ENCODE measurements at places on chromosomes 1 and 21.

DNA sequence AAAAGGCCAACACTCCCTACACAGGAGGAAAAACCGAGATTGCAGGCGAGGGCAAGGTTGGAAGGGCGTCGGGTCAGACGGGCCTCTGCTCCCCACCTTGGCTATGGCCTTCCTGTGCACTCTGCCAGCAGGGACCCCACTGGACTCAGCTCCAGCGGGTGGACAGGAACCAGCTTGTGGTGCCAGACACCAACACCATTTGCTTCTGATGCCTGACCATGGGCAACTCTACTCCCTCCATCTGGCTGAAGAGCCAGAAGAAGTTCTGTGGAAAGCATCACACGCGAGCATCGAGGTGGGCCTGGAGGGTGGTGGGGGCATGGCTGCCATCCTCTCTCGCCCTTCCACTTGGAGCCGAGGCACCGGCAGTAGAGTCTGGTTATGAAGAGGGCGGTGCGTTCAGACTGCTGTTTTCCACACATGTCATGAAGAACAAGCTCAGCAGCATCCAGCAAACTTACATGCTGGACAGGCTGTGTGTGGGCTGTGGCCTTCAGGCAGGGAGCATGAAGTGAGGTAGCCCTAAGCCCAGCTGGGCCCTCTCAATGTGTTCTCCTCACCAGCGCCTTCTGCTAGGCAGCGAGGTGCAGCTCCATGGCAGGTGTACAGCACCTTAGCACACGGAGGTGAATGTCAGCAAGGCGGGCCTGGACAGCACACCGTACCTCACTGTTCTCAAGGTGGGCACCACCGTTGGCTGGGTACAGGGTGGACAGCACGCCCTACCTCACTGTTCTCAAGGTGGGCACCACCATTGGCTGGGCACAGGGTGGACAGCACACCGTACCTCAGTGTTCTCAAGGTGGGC is 15.6 kb upstream of the ZNF669 start:
- no peak for DNase-seq

- no peak for DNase-seq
Measured at GRCh38 chr1:26608895-26609294, 79.3 kb downstream of the RPS6KA1 start.

GRCh38 chr1:22105611-22106207 is 37.2 kb downstream of the WNT4 start:
- peak; percentile 14 for DNase-seq

DNA sequence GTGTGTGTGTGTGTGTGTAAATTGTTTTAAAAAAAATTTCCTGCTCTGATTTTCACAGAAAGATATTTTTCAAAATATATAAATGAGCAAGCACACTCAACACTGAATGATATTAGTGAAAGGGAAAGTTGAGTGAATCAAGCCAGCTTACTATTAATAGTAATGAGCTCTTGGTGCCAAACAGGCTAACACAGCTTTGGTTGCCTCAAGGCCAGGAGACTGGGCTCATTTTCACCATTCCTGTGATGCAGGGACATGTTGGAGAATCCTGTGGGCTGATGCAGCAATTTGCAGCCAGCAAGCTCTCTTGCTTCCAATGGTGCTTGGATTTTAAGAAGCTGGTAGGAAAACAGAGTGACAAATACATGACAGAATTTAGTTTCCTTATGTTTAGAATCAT is 30.2 kb downstream of the PLA2G4A start:
- no peak for DNase-seq

- no peak for DNase-seq
Measured at GRCh38 chr1:87686136-87686495, 357.4 kb downstream of the LMO4 start.

DNA sequence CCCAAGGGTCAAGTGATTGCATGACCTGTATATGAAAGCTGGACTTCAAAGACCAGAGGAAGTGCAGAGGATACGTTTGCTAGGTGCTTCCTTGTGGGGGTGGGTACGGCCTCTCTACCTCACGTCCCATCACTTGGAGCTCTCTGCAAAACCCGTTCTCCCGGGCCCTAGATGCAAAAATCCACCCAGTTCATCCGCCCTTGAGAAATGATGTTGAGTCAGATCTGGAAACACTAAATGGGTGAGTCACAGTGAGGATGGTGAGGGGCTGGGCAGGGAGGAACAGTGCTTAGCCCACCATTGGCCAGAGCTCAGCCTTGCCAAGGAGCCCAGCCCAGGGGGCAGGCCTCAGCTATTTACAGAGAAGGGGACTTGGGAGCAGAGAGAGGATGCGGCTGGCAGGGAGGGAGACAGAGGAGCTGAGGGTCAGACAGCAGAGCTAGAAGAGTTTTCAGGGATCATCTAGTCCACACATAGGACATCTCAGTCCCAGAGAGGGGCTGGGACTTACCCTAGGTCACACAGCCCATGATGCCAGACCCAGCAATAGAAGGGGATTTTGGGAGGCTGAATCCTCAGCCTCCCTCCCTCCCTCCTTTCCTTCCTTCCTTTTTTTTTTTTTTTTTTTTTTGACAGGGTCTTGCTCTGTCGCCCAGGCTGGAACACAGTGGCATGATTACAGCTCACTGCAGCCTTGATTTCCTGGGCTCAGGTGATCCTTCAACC is 14.6 kb downstream of the ARHGEF10L start:
- no peak for DNase-seq

All from stimulated activated CD4-positive, alpha-beta T cell treated with anti-CD3 and anti-CD28 coated beads, Interleukin-1b, Interleukin-23, amount 100 ng/mL, for 4 hours (primary cell).